HT1080 (cell line): ENCODE measurements at places on chromosomes 3 and 15.
A peak's percentile ranks its signal among the peaks of the same experiment; 100 is the strongest.

DNA sequence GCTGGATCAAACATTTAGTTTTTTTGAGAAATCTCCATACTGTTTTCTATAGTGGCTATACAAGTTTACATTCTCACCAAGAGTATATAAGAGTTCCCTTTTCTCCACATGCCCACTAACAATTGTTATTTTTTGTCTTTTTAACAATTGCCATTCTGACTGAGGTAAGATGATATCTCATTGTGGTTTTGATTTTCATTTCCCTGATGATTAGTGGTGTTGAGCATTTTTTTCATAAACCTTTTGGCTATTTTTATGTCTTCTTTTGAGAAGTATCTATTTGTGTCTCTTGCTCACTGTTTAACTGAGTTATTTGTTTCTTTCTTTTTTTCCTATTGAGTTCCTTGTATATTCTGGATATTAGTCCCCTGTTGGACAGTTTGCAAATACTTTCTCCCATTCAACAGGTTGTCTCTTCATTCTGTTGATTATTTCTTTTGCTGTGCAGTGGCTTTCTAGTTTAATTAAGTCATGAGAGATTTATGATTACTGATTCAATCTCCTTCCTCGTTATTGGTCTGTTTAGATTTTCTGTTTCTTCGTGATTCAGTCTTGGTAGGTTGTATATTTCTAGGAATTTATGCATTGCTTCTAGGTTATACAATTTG lies 6.7 kb upstream of the RNF13 start:
- DNase-seq: peak; percentile 29

- peak; percentile 82 for DNase-seq
Measured at GRCh38 chr3:157087373-157087772, 72.6 kb downstream of the CCNL1 start.

- DNase-seq: no peak
Measured at GRCh38 chr3:128411574-128412064, 55.1 kb downstream of the DNAJB8 start.

GRCh38 chr3:16084887-16085286 lies 89.6 kb upstream of the GALNT15 start:
- peak; percentile 73 for DNase-seq

DNA sequence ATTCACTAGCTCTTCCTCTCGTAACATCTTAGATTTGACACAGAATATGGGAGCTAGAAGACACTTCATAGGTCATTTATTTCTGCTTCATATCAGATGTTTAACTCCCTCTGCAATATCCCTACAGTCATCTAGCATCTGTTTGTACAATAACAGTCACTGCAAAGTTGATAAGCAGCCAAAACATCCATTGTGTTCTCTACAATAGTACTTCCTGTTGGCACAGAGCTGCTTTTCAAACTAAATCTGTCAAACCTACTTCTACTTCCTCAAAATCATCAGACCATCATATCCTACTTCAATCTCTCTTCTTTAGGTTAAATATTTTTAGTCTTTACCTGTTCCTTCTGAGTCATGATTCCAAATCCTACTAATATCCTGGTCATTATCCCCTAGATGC lies 233.2 kb downstream of the FGF12 start:
- peak; percentile 35 for DNase-seq

GRCh38 chr15:54660356-54660755 lies 536.4 kb downstream of the RSL24D1 start:
- DNase-seq: peak; percentile 82

- no peak for DNase-seq
Measured at GRCh38 chr15:31131853-31132375, 30.4 kb upstream of the TRPM1 start.

GRCh38 chr15:32802286-32802936 lies 84.6 kb downstream of the GREM1 start:
- DNase-seq: peak; percentile 60

DNA sequence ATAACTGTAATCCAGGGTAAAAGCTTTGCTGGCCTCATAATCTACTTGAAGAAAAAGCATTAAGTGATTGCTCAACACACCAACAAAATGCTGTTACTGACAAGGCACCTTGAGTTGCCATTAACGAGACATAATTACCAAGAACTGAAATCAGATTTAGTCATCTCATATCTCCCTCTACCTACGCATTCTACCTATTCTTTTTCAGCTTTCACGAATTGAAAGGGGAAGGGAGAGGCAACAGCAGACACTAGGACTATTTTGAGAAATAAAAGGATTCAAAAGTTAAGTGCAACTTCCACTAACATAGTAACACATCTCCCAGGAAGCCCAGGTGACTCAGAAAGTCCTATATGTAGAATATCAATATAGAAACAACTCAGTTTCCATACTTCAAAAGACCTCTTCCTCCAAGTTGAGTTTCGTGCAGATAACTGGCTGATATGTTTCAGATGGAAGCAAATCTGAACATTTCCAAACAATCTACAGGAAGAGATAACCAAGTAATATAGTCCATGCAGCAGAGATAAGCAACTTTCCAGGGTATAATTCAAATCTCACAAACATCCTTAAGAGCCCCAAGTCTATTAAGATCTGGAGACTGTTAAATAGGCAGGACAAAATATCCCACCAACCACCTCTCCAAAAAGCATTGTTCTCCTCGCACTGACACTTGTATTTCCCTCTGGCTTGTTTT lies 1.9 kb downstream of the OSBPL10 start:
- no peak for DNase-seq

GRCh38 chr3:69724722-69725435 lies 14.4 kb upstream of the MITF start:
- DNase-seq: no peak

DNA sequence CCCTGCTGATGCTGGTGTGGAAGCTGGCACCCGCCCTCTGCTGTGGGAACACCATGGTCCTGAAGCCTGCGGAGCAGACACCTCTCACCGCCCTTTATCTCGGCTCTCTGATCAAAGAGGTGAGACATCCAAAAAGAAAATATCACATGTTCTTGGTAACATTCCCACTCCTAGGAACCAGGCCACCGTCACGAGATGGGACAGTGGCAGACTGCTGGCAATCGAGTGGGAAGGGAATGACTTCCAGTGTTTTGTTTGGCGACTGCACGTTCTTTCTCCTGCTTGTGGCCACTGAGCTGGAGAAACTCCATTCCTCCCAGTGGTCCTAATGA lies 14.3 kb downstream of the ALDH1A3 start:
- no peak for DNase-seq

- DNase-seq: peak; percentile 66
Measured at GRCh38 chr15:27353856-27354255, 382.9 kb downstream of the GABRG3 start.
